ENCODE measurements at places on chromosomes 3 and 15. TPM values are rescaled to one million over a fixed set of nuclear protein-coding genes. Genes with fewer than 3 reads are reported as not detected.
A peak's percentile ranks its signal among the peaks of the same experiment; 100 is the strongest.

DNA sequence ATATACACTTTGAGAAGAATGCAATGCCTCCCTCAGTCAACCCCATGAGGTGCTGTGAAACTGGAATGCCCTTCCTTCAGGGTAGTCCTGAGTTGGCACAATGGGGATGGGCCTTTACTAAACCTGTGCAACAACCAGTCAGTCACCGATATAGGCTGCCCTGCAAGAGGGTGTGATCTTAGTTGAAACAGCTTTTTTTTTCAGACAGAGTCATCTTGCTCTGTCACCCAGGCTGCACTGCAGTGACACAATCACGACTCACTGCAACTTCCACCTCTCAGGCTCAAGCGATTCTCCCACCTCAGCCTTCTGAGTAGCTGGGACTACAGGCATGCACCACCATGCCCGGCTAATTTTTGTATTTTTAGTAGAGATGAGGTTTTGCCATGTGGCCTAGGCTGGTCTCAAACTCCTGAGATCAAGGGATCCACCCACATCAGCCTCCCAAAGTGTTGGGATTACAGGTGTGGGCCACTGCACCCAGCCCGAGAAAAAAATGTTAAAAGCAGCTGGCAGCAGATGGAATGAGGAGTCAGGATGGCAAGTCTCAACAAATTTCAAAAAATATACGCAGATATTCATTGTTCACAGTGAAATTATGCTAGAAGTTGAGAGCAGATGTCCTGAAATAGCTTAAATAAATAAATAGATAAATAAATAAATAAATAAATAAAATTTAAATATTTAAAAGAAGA, 31.8 kb downstream of the MYO5A start:
- peak; percentile 87 for DNase-seq

- DNase-seq: no peak
Measured at GRCh38 chr3:179880868-179881267, 155.9 kb downstream of the PEX5L start.

DNA sequence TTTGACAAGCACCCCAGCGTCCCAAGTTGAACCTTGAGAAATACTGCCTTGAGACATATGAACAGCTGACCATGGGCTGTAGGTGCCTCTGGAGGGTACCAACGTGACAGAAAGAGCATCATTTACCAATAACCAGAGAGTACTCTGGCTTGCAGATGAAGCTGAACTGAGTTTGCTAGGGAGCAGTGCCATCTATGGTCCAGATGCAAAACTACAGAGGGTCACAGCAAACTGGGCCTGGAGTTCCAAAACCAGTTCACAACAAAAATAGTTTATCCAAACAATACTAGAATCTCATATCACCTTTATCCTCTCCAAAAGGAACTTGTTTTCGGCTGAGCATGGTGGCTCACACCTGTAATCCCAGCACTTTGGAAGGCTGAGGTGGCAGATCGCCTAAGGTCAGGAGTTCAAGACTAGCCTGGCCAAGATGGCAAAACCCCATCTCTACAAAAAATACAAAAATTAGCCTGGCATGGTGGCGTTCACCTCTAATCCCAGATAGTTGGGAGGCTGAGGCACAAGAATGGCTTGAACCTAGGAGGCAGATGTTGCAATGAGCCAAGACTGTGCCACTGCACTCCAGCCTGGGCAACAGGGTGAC, 69.3 kb downstream of the CHAC1 start:
- DNase-seq: peak; percentile 75

DNA sequence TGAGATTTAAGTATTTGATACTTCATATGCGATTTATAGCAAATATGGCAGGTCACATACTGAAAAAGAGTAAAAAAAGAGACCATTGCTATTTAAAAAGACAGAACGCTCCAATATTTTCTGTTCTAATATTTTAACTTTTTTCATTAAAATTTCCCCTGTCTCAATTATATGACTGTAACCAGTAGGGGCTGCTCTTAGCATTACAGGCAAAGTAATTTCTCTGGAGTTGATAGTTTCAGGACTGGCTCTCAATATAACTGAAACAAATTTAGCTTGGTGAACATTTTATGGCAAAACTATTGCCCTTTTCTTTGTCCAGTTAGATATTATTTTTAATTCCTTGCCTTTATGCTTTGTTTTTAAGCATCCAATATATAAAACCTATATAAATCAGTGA, 286.3 kb upstream of the ROBO2 start:
- peak; percentile 0 for DNase-seq

- DNase-seq: no peak
Measured at GRCh38 chr3:66021731-66022131, 17.0 kb downstream of the MAGI1 start.

GRCh38 chr3:9121366-9122001, 128.0 kb downstream of the SRGAP3 start:
- DNase-seq: no peak

DNA sequence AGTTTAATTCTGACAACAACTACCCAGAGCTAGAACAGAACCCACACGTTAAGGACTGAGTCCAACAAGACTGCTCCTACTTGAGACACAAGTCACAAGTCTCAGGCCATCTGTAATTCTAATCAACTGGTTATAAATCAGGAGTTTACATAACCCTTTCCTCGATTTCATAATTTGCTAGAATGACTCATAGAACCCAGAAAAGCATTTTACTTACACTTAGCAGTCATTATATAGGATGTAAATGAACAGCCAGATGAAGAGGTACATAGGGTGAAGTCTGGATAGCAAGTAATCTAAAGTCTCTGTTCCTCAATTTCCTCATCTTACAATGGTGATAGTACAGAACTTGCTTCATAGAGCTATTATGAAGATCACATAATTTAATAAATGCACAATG, 1018.2 kb downstream of the DIPK2A start:
- DNase-seq: peak; percentile 0

- peak; percentile 47 for DNase-seq
Measured at GRCh38 chr3:127639173-127640041, 10.4 kb downstream of the PODXL2 start.

GRCh38 chr3:24951180-24951579, 456.5 kb upstream of the THRB start:
- no peak for DNase-seq

GRCh38 chr3:51977446-51978142, 2.7 kb downstream of the ABHD14A start:
- no peak for DNase-seq

GRCh38 chr3:126442094-126442855, 33.4 kb downstream of the ZXDC start:
- DNase-seq: peak; percentile 15

DNA sequence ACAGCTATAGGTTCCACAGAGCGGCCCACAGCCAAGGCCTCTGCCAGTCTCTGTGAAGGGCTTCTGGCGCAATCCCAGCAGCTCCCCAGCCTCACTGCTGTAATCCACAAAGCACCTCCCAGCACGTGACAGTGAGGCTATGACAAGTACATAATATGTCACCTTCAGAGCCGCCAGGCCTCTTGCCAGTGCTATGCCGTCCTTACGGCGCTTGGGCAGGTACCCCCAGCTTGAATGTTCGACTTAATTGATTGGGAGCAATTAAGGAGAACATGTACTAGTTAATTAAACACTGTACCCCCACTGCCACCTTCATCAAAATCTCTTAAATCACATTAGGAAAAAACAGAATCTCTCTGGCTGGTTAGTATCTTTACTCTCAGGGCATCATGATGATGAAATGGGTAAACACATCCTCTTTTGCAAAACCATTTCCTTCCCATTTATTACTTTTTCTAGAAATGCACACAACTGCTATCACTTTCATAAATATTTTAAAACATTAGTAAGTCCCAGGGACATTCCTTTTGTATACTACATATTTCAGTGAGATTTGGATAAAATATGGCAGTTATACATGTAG, 169.9 kb downstream of the XXYLT1 start:
- peak; percentile 55 for DNase-seq

DNA sequence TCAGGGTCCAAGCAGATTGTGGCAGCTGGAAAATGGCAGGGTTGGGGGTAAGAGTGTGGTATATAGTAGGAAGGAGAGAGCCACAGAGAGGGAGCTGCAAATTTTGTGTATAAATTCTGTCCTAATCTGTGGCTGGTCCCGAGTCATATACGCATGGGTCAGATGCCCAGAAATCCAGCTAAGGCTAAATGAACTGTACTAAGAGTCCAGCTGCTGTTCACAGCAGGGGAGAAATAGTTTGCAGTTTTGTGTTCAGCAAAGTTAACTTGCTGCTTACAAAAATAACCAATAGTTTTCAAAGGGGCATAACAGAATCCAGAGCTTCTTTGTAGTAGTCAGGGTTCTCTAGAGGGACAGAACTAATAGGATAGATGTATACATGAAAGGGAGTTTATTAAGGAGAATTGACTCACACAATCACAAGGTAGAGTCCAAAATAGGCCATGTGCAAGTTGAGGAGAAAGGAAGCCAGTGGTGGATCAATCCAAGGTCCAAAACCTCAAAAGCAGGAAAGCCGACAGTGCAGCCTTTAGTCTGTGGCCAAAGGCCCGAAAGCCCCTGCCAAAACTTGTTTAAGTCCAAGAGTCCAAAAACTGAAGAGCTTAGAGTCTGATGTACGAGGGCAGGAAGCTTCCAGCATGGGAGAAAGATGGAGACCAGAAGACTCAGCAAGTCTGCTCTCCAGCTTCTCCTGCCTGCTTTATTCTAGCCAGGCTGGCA, 146.1 kb upstream of the KBTBD8 start:
- no peak for DNase-seq

DNA sequence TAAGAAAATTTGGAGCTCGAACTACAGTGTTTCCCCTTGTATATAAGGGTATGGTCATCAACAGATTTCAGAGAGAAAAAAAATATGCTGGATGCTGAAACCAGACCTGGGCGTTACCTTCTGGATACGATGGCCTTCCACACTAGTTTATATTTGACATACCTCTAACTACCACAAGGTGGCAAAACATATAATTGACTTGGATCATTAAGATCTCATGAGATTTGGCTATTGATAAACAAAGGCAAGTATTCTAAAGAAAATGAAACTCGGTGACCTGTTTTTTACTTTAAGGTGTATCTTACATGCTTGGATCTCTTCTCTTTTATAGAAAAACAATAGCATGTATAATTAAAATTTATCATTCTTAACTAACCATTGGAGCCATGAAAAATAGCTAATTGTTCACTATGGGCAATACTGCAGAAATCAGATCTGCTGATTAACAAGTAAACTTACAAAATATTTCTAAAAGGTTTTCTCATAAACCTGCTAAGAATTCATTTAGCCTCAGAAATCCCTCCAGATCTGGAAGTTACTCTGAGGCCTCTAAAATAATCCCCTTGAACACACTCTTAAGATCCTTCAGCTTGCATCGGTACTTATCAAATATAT, 300.6 kb upstream of the KCNH8 start:
- no peak for DNase-seq

- peak; percentile 49 for DNase-seq
Measured at GRCh38 chr3:127831723-127832172, 9.4 kb upstream of the MGLL start.

GRCh38 chr15:60413231-60413824, 15.5 kb upstream of the ANXA2 start:
- DNase-seq: no peak

DNA sequence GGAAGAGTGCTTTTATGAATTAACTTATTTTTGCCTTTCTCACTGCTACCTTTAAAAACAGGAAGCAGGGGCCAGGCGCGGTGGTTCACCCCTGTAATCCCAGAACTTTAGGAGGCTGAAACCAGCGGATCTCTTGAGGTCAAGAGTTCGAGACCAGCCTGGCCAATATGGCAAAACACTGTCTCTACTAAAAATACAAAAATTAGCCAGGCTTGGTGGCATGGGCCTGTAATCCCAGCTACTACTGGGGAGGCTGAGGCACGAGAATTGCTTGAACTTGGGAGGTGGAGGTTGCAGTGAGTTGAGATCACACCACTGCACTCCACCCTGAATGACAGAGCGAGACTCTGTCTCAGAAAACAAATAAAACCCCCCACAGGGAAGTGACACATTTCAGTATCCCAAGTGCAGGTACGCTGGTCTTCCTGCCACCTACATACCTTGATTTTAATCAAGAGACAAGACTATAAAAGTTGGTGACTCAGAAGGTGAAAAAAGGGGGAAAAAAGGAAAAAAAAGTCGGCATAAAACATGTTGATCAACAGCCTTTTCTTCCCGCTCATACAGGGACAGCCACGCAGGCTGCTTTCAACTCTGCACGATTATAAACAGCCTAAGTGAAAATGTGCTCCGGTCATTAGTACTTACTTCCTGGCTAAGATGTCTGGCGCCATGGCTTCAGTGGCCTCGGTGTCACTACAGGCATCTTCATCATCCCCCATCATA, 18.8 kb downstream of the PPP1R2 start:
- no peak for DNase-seq

SERP1 gene
- total RNA-seq: 64.0 TPM

ELL3 gene
- total RNA-seq: 1.7 TPM

ADCY5 gene
- 0.56 TPM for total RNA-seq

GOLGA8A gene
- total RNA-seq: 4.7 TPM

RTP3 gene
- not detected for total RNA-seq

CLSTN2 gene
- total RNA-seq: under 0.01 TPM

POLQ gene
- 5.0 TPM for total RNA-seq

FSD2 gene
- not detected for total RNA-seq

CTXND1 gene
- not detected for total RNA-seq

GABRR3 gene
- total RNA-seq: not detected

Data from IMR-90 (cell line).